ENCODE measurements at places on chromosomes 4 and X.

- DNase-seq = no peak
Observed at GRCh38 chrX:107348051-107348450, 101.4 kb upstream of the FRMPD3 start.

DNA sequence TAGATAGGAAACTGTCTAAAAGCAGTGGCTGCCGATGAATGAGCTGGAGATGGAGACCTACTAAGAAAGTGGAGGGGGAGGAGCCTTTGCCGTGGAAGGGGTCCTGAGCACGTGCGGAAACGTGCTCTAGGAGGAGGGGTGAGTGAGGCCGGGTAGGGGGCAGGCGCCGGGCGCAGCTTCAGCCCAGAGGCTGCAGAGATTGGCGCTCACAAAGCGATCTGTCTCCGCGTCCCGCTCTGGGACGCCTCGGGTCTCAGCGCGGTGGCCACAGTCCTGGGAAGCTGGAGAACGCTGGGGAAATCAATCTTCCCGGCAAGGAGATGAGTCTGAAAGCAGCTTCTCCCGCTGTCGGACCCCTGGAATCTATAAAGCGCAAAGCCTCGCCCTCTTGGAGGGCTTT is 444 bp upstream of the ARHGAP6 start:
- DNase-seq = no peak

GRCh38 chr4:1406981-1407656 is 877 bp upstream of the NKX1-1 start:
- no peak for DNase-seq

DNA sequence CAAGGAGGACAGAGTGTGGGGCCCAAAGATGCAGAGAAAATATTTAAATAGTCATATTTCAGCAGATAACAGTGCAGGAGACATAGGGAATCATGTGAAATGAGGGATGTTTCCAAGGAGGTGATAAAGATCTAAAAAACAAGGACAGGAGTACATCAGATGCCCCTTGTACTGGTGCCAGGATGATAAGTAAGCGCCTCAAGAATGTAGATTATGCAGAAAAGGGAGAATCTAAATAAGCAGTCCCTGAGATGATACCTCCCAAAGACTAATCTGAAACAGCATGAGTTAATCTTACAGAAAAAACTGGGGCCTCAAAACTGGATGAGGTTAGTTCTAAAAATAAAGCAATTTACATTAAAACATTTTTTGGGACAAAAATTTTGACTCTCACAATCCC is 136.1 kb upstream of the WDFY3 start:
- no peak for DNase-seq

DNA sequence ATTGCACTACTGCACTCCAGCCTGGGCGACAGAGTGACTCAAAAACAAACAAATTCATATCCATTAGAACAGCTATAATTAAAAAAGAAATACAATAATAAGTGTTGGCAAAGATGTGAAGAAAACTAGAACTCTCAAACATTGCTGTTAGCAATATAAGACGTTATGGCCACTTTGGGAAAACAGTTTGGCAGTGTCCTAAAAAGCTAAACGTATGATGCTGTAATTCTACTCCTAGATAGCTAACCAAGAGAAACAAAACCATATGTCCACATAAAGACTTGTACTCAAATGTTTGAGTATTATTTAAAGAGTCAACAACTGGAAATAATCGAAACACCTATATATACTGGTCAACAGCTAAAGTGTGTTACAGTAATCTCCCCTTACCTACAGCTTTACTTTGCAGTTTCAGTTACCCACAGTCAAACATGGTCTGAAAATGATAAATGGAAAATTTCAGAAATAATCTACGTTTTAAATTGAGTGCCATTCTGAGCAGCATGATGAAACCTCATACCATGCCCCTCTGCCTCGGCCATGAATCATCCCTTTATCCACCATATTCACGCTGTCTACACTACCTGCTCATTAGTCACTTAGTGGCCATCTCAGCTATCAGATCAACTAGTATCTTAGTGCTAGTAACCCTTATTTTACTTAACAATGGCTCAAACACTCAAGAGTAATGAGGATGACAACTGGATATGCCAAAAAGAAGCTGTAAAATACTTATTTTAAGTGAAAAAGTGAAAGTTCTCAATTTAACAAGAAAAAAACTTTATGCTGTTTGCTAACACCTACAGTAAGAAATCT is 4.9 kb downstream of the ELF2 start:
- DNase-seq = no peak
